ENCODE measurements at places on chromosomes 1 and 21.

- no peak for DNase-seq
These were observed 462.1 kb upstream of the DEPDC1 start for GRCh38 chr1:68958958-68959357.

DNA sequence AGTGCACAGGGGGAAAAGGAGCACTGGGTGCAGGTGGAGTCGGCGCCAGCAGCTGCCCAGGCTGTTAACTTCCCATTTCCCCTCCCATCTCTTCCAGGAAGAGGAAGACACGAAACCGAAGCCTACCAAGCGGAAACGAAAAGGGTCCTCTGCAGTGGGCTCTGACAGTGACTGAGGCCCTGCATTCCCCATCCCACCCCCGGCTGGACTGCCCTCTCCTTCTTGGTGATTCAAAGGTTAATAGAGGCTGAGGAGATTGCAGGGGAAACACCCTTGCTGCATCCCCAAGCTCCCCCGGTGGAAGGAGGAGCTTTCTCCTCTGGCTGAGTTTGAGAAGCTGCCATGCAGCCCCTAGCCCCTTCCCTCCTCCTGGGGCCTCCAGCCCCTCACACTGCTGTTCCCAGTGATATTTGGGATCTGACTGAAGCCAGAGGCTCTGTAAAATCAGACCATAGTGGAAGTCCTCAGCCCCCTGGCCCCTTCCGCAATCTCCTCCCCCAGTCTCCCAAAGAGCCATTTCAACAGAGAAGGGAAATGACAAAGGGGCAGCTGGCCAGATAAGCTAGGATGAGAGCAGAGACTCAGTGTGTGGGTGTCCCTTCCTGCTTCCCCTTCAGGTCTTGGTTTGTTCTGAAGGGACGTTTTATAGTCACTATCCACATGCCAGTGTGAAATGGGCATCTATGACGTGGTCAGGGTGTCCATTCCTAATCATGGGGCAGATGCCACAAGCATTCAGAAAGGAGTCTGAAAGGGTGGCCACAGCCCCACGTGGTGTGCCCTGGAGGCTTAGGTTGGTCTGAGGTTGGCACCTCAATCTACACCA, 1.9 kb upstream of the SLC27A3 start:
- no peak for DNase-seq

DNA sequence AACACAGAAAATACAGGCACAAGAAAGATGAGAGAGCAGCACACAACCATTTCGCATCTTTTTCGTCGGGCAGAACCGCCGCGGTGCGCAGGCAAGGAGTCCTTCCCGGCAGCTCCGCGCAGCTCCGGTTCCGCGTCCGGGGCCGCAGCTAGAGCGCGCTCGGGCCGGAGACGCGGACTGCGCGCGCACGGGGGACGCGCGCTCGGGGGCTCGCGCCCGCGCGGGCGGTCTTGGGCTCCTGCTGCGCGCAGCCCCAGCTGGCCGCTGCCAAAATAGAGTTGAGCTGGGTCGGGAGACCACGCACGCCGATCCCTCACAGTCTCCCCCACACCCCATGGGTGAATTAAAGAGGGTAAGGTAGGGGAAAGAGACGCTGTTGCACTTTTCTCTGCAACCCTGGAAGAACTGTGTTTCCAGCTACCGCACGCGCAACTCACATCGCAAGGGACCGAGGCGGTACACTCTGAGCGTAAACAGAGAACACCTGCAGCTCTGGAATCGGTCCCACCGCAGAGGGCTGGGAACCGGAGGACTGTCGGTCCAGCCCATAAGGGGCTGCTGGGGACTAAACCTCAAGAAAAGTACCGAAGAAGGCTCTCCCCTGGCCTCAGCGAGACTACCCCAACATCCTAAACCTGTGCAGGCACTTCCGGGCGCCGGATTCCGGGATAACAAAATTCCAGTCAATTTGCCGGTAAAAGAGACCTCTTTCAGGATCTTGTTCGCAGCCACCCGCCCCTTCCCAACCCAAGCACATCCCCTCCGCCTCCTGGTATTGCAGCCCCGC, 1.7 kb downstream of the NR5A2 start:
- no peak for DNase-seq

DNA sequence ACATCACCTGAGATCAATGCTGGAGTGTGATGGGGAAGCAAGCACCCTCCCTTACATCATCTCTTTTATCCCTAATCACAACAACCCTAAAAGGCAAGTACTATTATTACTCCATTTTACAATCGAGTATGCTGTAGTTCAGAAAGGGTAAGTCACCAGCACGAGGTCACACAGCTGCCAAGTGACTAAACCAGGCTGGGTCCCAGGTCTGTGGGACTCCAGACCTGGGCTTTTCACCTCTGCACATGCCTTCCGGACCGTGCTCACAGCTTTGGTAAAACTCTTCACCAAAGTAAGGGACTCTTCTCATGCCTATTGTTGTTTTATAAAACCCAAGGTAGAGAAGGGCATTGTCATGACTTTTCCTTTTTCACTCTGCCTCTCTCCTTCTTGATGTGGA, 130.9 kb downstream of the DMRTB1 start:
- DNase-seq = peak; percentile 31

DNA sequence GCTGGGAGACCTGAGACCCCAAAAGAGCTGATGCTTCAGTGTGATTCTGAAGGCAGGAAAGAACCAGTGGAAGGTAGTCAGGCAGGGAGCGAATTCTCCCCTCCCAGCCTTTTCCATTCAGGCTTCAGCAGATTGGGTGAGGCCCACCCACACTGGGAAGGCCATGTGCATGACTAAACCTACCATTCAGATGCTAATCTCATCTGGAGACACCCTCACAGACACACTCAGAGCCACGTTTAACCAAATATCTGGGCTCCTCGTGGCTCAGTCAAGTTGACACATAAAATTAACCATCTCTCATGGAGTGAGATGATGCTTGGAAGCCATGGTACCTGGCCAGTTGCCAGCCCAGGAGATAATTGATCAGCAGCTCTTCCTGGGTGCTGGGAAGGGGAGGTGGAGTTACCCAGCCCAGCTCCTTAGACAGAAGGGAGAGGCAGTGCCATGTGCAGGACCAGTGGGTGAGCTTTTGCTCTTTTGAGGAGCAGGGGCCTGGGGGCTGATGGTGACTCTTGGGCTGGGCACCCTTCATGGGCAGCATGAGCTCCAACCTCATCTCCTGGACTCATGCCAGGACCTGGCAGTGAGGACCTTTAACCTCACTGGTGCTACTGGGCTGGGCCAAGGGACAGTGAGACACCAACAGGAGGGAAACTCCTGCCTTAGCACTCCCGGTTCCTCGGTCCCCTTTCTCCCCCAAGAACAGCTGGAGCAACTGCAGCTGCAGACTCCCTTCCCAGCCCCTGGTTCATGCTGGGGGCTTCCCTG, 89.0 kb upstream of the ACTL8 start:
- DNase-seq = no peak

DNA sequence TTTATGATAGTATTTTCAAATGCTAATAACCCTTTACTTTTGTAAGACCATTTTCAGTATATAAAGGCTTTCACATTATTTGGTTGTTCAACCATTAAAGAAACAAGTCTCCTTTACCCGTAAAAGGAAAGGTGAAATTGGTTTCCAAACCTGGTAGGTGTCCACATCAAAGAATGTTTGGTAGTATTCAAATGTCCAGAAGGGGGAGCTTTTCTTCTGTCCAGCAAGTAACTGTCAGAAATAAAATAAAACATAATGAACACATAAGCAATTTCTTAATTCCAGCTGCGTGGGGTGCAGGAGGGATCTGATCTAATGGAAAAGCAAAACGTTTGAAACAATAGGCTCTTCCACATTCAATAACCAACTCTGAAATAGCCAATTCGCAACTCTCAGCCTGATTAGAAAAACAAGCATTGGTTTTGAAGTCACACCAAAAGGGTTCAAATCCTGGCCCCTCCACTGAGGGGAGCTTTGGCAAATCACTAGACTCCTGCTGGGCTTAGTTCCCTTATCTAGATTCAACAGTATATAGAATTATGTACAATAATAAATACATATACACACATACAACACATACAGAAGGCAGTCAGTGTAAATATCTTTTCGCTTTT, 11.0 kb downstream of the YIPF1 start:
- no peak for DNase-seq

- DNase-seq = no peak
These were observed 269.8 kb downstream of the S1PR1 start for GRCh38 chr1:101506541-101507164.

GRCh38 chr1:110875216-110875731, 2.3 kb downstream of the CD53 start:
- peak; percentile 78 for DNase-seq

GRCh38 chr1:198238121-198238520, 81.3 kb downstream of the NEK7 start:
- no peak for DNase-seq

- peak; percentile 89 for DNase-seq
These were observed 23.8 kb downstream of the KNCN start for GRCh38 chr1:46527474-46528296.

- no peak for DNase-seq
These were observed 166.4 kb downstream of the PSMG1 start for GRCh38 chr21:39016740-39017315.

DNA sequence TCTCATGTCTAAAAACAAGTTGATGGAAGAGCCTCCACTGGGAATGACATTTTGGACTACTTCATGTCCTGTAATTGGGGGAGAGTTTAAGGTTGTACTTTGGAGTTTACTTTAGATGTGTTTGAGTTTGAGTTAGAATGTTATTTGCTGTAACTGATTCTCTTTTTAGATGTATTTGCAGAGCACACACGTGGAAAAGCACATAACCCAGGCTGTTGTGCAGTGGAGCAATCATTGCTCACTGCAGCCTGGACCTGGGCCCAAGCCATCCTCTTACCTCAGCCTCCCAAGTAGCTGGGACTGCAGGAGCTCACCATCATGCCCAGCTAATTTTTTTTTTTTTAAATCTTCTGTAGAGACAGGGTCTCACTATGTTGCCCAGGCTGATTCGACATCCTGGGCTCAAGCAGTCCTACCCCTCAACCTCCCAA, 36.7 kb upstream of the SH3D21 start:
- DNase-seq = no peak

DNA sequence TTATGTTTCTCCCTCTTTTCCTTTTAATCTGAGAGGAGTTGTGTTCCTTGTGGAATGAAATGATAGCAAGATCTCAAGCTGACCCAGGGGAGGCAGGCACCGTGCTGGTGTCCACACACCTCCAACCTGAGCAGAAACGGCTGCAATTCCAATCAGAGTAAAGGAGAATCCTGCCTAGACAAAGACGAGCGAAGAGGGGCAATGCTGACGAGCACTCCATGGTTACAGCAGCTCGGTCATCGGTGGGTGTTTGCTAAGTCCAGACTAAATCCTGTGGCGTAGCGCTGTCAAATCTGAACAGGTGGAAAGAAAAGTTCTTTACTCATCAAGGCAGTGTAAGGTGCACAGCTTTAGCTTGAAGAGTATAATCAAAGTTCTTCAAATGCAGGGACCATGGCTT, 74.8 kb downstream of the PLD5 start:
- DNase-seq = no peak

GRCh38 chr1:81032374-81032773, 768.4 kb upstream of the ADGRL2 start:
- no peak for DNase-seq

DNA sequence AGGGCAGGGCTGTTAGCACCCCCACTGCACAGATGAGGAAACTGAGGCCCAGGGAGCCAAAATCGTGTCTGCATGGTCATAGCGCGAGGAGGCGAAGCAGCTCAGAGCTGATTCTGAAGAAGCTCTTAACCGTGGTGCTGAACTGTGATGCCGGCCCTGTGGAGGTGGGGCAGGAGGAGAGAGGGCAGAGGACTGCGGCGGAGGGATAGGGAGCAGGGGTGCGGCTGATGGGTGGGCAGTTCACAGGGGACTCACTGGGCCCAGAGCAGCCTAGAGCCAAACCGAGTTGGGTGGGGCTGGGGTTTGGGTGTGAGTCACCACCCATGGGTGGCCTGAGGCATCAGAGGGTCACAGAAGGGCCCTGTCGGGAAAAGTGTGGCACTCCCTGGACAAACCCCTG, 74.7 kb downstream of the RAP1GAP start:
- DNase-seq = no peak

GRCh38 chr1:85178396-85178795, 22.4 kb downstream of the SYDE2 start:
- DNase-seq = no peak

DNA sequence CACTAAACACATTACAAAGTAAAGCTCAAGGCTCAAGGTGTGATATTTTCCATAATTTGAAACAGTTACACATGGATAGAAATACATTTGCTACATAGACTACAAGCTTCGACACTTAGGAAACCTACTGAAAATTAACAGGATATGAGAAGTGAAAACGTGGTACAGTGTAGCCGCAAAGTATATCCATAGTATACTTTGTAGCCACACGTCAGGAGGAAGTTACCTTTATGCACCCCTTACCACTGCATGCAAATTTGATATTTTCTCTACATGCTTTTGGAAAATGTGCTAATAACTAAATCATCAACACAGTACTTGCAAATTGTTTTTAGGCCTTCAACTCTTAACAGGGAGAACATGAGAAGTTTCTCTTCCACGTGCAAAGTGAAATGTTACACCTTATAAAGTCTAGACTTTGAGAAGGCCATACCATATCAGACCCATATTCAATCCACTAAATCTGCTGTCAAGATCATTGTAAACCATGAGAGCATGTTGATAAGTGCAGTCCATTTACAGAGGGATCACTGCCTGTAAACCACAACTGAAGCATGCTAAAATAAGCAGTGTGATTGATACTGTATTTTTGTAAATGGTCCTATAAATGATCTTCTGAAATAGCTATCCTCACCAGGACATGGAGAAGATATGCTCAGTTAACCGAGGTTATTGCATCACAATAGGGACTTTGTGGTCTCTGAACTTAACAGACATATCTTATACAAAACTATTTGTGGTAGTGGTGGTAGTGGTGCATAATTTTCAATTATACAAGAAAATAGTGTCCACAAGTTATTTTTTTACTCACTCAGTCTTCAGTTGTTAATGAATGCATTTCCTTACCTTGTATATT, 64.7 kb downstream of the VAV3 start:
- DNase-seq = no peak
